Fibroblast of skin of left quadriceps (primary cell): ENCODE measurements at places on chromosomes 7 and 10.

- DNase-seq: no peak
Measured at GRCh38 chr10:69486922-69487730, 35.9 kb downstream of the TSPAN15 start.

- no peak for DNase-seq
Measured at GRCh38 chr7:56083150-56083785, 9.5 kb downstream of the PHKG1 start.

- DNase-seq: no peak
Measured at GRCh38 chr10:16965344-16965616, 148.1 kb upstream of the RSU1 start.

DNA sequence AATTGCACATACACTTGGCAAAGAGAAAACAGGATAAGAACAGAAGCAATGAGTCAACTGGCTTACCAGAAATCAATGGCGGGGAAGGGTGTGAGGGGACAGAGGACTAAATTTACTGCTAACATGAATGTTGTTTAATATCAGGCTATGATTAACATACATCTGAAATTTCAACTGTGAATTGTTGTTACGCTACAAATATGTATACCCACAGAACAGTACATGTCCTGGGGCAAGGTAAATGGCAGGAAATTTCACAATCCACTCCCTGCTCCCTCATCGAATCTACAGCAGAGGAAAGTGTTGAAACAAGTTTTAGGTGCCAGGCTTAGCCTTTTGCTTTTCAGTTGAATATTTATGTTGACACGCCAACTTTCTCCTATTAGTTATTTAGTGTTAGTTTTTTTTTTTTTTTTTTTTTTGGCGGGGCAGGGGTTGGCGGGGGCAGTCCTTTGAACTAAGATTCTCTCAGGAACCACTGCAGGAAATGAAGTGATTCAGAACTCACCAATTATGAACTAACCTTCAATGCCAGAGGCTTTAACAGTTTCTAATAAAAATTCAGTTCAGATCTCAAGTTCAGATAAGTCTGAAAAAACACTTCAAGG is 99.0 kb downstream of the UBE2H start:
- no peak for DNase-seq

DNA sequence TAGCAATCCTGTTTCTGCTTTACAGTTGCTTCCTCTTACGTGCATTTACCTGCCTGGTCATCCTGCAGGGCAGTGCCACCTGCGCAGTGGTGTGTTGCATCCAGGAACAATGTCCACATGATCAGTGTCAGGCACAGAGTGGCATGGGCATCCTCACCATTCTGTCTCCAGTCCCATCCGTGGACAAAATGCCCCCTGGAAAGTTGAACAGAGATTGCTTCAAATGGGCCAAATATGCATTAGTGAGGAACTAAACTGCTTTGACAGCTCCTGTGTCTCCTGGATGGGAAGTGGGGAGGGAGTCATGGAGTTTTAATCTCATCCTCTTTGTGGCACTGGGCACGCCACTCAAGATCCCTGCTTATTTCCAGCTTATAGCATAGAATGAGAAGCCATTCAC is 151.8 kb downstream of the DPP6 start:
- no peak for DNase-seq

- no peak for DNase-seq
Measured at GRCh38 chr10:69073736-69074364, 14.1 kb upstream of the SRGN start.
